ENCODE measurements at places on chromosomes 12 and 14. TPM values are rescaled to one million over a fixed set of nuclear protein-coding genes. Genes with fewer than 3 reads are reported as not detected.

DNA sequence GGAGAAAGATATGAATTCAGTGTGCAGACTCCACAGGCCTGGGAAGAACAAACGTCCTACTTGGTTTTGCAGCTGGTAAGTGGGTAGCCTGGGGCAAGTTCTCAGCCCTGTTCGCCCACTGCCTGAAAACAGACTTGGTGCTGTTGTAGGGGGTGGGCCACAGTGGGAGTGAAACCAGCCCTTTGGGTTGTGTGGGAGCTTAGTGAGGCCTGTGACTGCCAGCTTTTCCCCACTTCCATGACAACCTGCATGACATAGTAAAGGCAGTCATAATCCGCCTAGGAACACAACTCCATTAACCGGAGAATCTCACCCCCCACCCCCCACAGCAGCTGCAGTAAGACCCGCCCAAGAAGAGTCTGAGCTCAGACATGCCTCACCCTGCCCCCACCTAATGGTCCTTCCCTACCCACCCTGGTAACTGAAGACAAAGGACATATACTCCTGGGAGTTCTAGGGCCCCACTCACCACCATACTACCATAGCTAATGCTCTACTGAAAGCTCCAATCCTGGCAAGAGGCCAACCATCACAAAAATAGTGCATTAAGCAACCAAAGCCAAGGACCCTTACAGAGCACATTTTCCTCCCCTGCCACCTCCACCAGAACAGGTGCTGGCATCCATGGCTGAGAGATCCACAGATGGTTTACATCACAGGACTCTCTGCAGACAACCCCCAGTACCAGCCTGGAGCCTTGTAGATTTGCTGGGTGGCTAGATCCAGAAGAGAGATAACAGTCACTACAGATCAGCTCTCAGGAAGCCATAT is 39.8 kb upstream of the LMNTD1 start:
- no peaks in the 10 kb centered on the region for H3K27me3 ChIP-seq
- peaks cover 6% of the 10 kb centered on the region for H3K36me3 ChIP-seq

DNA sequence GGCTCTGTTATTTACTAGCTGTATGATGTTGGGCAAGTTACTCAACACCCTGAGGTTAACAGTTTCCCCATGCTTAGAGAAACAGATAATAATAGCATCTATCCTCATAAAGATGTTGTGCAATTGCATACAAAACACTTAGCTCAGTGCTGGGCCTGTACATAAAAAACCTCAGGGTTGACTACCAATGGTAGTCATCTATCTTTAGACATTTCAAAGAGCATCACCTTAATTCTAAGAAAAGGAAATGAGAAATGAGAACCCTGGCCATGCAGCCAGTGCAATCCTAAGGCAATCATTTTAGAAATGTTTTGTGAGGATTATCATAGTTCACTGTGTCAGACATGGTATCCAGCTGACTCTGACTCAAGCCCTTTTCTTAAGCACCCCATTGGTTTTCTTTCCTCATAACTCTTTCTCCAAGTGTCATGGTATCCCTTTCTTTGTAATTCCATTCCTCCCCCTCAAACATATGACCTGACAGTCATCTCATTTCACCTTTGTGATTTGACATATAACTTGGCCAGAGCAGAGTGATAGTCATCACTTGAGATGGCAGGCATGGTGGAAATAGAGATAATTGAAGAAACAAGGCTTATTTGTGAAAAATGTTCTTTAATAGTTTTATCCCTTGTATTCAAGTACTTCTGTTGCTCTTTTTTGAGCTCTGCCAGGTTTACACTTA is 29.5 kb upstream of the OSBPL8 start:
- H3K4me3 ChIP-seq = no peak overlapping the region
- no peaks in the 10 kb centered on the region for H3K27me3 ChIP-seq
- no peak for DNase-seq
- no peaks in the 10 kb centered on the region for H3K36me3 ChIP-seq

DNA sequence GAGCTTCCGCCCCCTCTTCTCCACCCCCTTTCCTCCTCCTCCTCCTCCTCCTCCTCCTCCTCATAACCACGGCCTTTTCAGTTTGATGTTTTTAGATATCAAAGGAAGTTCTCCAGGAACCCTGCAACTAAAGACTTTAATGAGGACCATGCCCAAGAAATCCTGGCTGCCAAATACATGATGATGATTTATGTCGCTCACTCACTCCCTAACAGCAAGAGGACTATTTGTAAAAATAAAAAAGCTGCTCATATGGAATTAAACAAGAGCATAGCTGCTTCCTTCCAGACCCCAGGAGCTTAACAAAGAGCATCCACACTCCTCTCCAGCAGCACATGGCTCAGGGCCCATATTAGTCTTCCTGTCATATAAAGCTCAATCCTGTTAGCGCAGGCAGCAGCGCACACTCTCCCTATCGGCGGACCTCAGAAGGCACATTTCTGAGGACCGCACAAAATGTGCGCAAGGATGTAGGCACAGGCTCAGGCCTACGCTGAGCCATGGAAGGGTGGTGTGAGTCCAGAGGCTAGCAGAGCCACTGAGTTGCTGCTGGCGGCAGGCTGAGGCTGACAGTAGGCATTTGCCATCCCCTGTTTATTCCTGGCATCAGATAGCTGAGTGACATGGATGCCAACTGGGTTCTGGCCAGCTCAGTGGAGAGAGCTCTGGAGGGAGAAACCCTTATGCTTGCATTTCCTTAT is 232.8 kb downstream of the MSRB3 start:
- DNase-seq = no peak
- no peaks in the 10 kb centered on the region for H3K36me3 ChIP-seq
- H3K27ac ChIP-seq = peak overlapping the region; percentile 76
- H3K27me3 ChIP-seq = no peaks in the 10 kb centered on the region
- H3K4me3 ChIP-seq = no peak overlapping the region
- H3K4me1 ChIP-seq = peaks cover 57% of the 10 kb centered on the region

DNA sequence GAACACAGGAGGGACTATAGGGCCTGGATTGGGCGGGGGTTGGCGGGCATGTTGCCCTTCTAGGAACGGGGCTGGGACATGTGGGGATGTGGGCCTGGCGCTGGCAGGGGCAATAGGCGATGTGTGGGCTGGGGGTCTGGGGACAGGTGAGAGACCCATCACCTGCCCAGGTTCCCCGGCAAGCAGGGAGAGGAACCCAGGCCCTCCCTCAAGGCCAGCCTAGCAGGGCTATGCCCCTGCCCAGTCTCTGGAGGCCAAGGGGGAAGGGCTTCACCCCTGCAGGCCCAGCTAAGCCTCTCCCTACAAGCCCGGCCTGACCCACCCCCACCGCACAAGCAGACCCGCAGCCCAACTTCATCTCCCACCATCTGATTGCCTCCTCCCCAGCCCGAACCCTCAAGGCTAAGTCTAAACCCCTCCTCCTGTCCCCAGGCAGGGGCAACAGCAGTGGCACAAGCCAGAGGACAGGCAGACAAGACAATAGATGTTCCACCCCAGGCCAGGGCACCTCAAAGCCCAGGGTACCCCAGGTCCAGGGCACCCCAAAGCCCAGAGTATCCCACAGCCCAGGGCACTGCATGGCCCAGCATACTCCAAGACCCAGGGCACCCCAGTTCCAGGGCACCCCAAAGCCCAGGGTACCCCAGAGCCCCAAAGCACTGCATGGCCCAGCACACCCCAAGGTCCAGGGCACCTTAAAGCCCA is 6.5 kb downstream of the JAG2 start:
- no peak for DNase-seq
- peaks cover 12% of the 10 kb centered on the region for H3K27me3 ChIP-seq
- H3K4me1 ChIP-seq = peaks cover 17% of the 10 kb centered on the region
- no peak overlapping the region for H3K27ac ChIP-seq

DNA sequence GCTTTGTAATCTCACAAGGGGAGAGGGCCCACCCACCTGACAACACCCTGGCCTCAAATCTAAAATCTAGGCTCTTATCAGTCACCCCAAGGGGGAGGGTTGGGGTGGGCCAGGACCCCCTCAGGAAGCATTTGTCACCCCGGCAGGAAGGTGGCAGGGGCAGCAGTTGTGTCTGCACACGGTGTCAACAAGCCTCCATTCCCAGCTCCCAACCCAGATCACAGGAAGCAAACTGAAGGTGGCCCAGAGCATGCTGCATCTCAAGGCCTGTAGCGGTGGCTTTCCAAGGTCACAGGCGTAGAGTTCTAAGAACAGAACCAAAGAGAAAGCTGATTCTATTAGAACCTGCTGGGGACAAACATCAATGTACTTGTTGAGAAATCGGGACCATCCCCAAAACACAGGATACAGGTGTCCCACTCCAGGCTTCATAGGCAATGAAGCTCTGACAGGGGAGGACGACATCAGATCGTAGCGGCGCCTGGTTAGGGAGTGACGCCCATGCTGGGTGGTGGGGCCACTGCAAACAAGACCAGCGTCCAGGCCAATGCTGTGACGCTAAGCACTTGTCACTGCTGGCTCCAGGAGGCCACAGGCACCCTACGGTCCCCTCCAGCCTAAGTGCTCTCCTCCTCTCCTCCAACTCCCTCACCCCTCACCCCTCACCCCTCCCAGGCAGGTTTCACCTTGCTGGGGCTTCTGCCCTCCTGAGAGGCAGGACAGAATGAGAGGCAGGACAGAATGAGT is 52.9 kb downstream of the CCDC88C start:
- peaks cover 27% of the 10 kb centered on the region for H3K4me1 ChIP-seq
- no peak overlapping the region for H3K4me3 ChIP-seq
- H3K27me3 ChIP-seq = peaks cover 21% of the 10 kb centered on the region

GRCh38 chr14:34138175-34138574 is 187.3 kb upstream of the EGLN3 start:
- peaks cover 14% of the 10 kb centered on the region for H3K4me1 ChIP-seq
- no peak overlapping the region for H3K27ac ChIP-seq
- H3K27me3 ChIP-seq = no peaks in the 10 kb centered on the region

DNA sequence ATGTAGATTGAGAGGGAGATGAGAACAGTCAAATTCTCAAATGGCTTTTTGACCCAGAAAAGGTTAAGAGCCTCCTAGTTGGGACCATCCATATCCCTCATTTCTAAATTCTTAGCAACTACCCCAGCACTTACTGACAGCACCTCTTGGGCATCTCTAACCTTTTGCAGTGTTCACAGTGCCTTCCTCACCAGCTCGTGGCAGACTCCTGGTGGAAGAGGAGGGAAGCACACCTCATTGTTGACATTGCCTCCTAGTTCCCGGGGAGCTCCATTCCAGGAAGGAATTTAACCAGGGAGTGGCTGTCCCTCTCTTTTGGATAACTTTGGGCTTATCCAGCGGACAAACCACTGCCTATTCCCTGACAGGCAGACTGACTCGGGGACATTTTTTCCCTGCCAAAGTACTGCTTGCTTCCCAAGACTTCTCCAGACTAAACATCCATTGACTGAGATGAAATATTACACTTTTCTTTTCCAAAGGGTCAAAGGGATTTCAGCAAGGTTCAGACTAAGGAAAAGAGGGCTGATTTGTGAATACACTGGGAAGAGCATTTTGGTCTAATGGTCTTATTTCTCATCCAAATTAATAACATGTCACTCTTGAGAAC is 9.0 kb upstream of the OR6J1 start:
- H3K36me3 ChIP-seq = no peaks in the 10 kb centered on the region
- H3K27me3 ChIP-seq = no peaks in the 10 kb centered on the region
- H3K4me3 ChIP-seq = no peak overlapping the region
- no peak overlapping the region for H3K27ac ChIP-seq
- peak; percentile 68 for DNase-seq

DNA sequence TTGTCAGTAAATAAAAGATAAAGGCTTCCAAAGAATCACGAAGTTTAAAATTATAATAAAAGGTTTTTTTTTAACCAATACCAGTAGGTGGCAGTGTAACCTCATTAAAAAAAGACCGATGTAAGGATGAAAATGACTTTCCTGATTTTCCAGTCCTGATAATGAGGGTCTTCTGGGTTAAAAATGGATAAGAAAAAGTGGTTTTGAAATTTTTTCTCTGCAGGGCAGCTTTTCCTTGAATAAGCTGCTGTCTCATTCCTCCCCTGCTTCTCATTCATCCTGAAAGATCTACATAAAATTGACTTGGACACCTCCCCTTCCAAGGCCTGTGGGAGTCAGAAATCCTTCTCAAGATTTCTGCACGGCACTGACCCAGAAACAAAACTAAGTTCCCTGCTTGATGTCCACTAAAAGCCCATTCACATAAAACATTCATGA is 58.9 kb upstream of the FBXO33 start:
- H3K27me3 ChIP-seq = peaks cover 2% of the 10 kb centered on the region
- peak overlapping the region; percentile 63 for H3K27ac ChIP-seq

GRCh38 chr14:86404425-86404824 is 874.5 kb downstream of the FLRT2 start:
- no peak for DNase-seq
- H3K36me3 ChIP-seq = no peaks in the 10 kb centered on the region
- H3K4me1 ChIP-seq = peaks cover 33% of the 10 kb centered on the region
- H3K4me3 ChIP-seq = no peak overlapping the region
- no peaks in the 10 kb centered on the region for H3K27me3 ChIP-seq

DNA sequence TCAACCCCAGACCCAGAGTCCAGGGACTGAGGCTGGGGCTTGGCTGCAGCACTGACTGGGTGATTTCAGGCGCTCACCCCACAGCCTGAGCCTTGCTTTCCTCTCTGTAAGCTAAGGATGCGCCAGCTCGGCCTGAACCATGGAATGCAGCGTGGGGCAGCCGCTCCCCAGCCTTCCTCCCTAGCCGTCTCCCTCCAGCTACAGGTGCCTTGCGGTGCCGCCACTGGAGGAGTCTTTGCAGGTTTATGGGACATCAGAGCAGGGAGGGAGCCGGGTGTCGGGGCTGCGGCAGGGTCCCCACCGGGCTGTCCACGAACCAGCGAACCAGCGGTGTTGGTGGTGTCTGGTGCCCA is 19.4 kb downstream of the PPP2R5C start:
- no peak overlapping the region for H3K27ac ChIP-seq
- peaks cover 55% of the 10 kb centered on the region for H3K27me3 ChIP-seq
- no peak for DNase-seq
- H3K4me3 ChIP-seq = peak overlapping the region; percentile 46

DNA sequence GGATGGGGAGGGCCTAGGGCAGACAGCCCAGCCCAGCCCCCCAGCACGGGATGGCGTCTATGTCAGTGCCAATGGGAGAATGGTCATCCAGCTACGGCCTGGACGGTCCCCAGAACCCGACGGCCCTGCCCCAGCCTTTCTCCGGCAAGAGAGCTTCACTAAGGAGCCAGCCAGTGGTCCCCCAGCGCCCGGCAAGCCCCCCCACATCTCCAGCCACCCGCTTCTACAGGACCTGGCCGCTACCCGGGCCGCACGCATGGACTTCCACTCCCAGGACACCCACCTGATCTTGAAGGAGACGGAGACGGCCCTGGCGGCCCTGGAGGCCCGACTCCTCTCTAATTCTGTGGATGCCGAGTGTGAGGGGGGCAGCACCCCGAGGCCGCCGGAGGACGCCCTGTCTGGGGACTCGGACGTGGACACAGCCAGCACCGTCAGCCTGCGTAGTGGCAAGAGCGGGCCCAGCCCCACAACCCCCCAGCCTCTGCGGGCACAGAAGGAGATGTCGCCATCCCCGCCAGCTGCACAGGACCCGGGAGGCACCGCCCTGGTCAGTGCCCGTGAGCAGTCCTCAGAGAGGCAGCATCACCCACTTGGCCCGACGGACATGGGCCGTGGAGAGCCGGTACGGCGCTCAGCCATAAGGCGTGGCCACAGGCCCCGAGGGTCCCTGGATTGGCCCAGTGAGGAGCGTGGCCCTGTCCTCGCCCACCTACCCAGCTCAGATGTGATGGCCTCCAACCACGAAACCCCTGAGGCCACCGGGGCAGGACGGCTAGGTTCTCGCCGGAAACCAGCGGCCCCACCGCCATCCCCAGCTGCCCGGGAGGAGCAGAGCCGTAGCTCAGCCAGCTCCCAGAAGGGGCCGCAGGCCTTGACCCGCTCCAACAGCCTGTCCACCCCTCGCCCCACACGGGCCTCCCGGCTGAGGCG is 21.9 kb downstream of the CEP170B start:
- peak; percentile 20 for DNase-seq
- H3K4me1 ChIP-seq = no peaks in the 10 kb centered on the region
- H3K4me3 ChIP-seq = no peak overlapping the region

The KCNA5 gene
- total RNA-seq = 0.80 TPM

The KRT4 gene
- 1.3 TPM for total RNA-seq

The RNASE3 gene
- not detected for total RNA-seq

The NT5DC3 gene
- 9.1 TPM for total RNA-seq

The PIWIL1 gene
- not detected for total RNA-seq

The GAS2L3 gene
- 17.5 TPM for total RNA-seq

The DCN gene
- total RNA-seq = 1,406 TPM

The TAS2R7 gene
- total RNA-seq = 0.40 TPM

All from mesothelial cell of epicardium (in vitro differentiated cells).